ENCODE measurements at places on chromosomes 2 and 18.

- peak; percentile 15 for DNase-seq
Observed at GRCh38 chr2:174341995-174342685, 7.4 kb downstream of the SP9 start.

- no peak for DNase-seq
Observed at GRCh38 chr2:10631405-10631804, 58.4 kb downstream of the NOL10 start.

GRCh38 chr2:215360596-215360995, 48.7 kb downstream of the ATIC start:
- DNase-seq = no peak

DNA sequence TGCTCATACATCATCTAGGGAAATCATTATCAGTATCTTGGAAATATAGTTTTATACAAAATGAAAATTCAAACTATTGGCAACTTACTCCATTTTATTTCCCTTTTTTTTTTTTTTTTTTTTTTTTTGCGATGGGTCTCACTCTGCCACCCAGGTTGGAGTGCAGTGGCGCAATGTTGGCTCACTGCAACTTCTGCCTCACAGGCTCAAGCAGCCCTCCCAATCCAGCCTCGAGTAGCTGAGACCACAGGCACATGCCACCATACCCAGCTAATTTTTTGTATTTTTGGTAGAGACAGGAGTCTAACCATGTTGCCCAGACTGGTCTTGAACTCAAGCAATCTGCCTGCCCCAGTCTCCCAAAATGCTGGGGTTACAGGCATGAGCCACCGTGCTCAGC, 29.0 kb downstream of the OLA1 start:
- DNase-seq = no peak

GRCh38 chr2:10228611-10229365, 73.9 kb upstream of the HPCAL1 start:
- DNase-seq = no peak

- peak; percentile 6 for DNase-seq
Observed at GRCh38 chr2:158970241-158970751, 1.9 kb downstream of the TANC1 start.

DNA sequence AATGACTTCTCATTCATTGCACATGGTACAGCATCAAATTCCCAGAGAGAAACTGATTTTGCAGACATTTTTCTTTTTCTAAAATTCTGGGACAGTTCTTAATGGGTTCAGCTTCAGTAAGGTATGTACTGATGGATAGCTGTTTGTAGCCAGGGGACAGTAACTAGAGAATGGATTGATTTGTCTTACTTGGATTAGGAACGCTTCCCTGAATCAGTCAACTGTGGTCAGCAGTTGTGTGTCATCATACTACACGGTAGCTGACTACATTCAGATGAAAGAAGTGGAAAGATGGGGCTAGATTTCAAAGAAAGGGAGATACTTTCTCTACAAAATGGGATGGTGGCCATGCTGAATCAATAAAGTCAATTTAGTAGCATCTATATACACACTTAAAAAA, 431.4 kb downstream of the GRB14 start:
- DNase-seq = no peak

DNA sequence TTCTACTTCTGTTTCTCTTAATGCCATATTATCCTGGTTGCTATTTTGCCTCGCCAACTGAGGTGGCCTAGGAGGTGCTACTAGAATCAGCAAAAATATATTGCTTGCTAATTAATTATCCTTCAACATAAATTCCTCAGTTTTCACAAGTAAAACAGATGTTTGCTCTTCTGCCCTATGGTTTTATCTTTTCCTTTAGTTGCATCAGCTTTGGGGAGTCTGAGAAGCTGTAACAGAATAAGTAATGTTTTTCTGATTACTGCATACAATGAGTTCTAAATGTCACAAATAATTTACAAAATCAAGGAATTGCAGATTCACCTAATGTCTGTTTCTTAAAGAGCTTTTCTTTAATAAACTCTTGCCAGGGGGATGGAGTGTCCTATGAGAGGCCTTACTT, 36.7 kb downstream of the GULP1 start:
- DNase-seq = no peak

- no peak for DNase-seq
Observed at GRCh38 chr2:101759162-101759561, 61.7 kb downstream of the MAP4K4 start.

DNA sequence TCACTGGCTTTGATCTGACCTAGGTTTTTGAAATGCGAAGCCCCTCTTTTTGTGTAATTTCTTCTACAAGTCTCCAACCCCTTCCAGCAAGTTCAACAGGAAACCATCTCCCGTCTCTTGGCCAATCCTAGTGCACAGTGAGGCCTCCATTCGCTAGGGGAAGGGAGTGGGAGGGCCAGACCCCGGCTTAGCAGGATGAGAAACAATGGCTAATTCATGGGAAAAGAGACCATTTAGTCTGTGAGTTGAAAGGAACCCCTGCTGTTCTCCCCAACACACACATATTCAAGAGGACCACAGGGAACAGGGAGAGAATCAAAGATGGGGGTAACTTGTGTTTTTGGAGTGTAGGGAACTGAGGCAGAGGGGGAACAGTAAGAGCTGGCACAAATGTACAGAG, 83.0 kb downstream of the RTN4 start:
- no peak for DNase-seq

- no peak for DNase-seq
Observed at GRCh38 chr2:160268151-160268781, 68.2 kb upstream of the ITGB6 start.

DNA sequence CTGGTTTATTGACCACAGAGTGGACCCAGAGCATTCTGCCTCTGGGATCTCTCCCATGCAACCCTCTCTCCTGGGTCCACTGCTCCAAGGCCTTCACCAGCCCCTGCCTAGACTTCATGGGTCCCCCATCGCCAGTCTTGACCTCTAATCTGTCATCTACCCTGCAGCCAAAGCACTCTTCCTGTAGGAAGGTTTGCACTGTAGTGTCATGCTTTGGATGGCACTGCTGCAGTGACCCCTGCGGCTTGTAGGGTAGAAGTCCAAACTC, 41.7 kb downstream of the MYO7B start:
- DNase-seq = no peak

- no peak for DNase-seq
Observed at GRCh38 chr2:210626849-210627248, 70.5 kb downstream of the CPS1 start.

DNA sequence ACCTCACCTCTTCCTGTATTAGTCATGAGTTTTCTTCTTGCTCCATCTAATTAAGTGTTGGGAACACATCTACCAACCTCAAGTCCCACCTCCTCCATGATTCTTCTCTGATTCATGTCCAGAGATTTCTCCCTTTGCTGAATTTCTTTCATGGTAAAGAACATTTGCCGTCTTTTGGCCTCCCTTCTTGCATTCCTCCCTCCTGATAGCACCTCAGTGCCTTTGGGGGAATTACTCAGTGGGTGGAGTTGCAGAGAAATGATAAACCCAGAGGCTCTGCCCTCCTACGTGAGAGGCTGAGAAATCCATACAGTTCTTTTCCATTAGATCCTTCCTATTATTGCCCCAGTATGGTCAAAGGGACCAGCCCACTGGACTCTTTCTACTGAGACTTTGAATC, 651.9 kb downstream of the SLC4A3 start:
- no peak for DNase-seq

- no peak for DNase-seq
Observed at GRCh38 chr2:120818441-120818920, 82.8 kb downstream of the GLI2 start.

DNA sequence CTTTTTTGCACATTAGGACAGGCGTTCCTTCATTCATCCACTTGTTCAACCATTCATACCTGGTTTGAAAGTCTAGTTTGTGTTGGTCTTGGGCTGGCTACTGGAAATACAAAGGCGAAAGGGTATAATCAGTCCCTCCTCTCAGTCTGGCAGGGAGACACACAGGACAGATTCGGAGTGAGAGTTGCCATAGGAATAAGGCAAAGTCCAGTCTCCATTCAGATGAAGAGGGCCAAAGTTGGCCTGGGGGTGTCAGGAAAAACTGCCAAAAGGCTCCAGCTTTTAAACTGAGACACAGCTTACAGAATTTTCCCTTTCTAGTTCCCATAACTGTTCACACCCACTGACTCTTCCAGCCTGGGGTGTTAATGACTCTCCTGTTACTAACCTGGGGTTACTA, 96.3 kb upstream of the AQP4 start:
- no peak for DNase-seq
